Prostate gland (tissue), 2 donors: ENCODE measurements at places on chromosomes 1 and 21.

DNA sequence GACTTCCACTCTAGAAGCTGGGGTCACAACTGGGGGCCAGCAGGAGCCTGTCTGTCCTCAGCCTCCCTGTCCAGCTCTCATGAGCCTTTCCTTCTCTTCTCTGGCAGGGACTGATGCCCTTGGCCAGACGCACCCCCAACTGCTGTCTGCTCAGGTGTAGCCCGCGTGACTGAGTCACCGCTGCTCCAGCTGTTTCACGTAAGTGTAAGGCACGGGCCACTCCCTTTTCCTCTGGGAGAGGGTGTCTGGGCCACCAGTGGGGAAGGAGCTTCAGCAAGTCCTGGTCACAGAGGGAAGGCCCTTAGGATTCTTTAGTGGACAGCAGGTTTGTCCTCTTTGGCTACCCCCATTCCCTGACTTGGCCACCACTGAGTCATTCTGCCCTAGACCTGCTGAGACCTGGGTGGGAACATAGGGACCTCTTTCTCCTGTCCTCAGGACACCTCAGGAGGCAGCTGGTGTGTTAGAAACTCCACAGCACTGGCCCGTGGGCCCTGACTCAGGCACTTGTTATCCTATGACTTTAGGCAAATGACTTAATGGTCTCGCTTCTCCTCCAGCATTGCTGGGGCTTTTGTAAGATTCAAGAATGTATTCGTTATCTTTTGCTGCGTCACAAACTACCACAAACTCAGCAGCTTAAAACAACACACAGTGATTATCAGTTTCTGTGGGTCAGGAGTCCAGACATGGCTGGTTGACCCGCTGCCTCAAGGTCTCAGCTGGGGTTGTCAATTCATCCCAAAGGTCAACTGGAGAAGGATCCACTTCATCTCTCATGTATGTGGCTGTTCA lies 64.8 kb downstream of the FAM163A start:
- no peak for DNase-seq

DNA sequence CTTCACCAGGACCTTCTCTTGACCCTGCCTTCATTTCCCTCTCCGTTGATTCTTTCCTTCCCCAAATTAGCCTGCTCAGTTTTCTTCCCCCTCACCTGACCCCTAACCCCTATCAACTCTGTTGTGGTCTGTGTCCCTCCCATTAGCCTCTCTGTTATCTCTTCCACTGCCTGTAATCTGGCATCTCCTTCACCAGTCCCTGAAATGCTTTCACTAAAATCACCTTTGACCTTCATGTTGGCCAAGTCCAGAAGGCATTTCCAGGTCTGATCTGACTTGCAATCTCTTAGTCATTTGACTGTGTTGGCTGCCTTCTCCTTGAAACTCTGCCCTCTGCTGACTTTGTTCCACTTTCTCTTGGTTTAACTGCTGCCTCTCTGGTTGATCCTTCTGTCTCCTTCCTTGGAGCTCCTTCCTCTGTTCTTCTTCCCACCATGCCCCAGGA lies 28.2 kb downstream of the ATP8B2 start:
- no peak for DNase-seq

- DNase-seq, result no peak
Observed at GRCh38 chr1:110591956-110592355, 14.2 kb downstream of the KCNA2 start.

DNA sequence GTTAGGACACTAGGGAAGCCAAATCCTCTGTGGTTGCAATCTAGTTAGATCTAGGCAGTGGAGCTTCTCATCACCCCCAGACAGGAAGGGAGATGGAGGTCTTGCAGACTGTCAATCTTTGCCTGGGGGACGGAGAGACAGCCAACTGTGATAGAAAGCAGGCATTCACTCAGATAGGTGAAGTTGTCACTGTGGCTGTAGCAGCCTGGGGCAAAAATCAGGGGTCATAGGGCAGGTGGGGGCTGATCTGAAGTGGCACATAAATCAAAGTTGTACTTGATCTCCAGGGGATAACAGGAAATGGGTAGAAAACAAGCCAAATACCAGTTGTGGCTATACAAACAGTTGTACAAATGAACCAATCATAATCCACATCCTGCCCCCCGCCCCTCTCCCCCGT lies 620.9 kb upstream of the USP24 start:
- DNase-seq, result no peak

DNA sequence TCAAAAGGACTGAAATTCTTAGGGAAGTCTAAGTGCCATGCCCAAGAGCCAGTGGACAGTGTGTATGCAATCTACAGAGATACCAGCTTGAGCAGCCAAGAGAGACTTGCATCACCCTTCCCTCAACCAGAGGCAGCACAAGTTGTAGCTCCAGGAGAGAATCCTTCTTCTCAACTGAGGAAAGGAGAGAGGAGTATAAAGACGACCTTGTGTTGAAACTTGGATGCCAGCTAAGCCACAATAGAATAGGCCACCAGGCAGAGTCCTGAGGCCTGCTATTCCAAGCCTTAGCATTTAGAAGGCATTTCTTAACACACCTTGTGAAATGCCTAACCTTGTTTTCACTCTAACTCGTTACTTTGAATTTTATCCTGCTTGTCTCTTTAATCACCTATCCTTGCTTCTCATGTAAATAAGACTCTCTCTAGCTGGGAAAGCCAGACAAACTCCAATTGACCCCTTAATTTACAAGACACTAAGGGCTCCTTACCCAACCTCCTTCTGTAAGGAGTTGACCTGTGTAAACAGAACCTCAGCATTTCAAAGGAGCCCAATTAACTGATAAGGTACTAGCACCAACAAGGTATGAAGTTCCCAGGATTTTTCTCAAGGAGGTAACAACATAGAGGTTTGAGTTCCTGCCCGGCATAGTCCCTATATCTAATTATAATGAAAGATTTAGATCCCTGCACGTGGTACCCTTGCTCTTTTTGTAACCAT lies 738.8 kb downstream of the AMY1C start:
- DNase-seq, result no peak

DNA sequence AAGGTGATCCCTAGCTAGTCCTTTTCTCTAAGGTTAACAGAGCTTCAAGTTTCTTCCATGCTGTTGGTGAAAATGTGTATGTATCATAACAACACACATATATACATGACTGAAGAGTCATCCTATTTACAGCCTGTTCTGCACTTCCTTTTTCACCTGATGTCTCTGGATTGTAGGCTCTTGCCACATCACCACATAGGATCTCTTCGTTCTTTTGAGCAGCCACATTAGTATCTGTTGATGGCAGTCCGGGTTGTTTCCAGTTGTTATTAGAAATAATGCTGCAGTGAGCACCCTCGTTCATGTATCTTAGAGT lies 19.7 kb downstream of the MRPL37 start:
- no peak for DNase-seq

- DNase-seq, result no peak
Observed at GRCh38 chr1:202280595-202280994, 61.1 kb downstream of the UBE2T start.

DNA sequence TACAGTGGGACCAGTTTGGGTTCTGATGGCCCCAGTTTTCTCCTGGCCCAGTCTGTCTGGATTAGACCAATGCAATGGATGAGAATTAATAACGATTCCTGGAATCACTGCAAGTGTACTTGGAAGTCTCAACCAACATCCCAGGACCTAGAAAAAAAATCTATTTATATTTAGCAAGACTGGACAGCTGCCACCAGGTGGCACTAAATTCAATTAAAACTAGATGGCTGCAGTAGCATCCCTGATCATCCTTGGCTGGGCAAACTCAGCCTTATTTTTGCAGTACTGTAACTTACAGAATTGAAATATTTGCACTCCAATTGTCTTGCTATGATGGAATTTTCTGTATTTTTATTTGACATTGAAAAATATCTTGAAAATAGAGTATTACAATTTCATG lies 165.7 kb downstream of the NCAM2 start:
- DNase-seq, result peak; percentile 38

GRCh38 chr1:63912643-63913042 lies 138.8 kb downstream of the ROR1 start:
- no peak for DNase-seq

DNA sequence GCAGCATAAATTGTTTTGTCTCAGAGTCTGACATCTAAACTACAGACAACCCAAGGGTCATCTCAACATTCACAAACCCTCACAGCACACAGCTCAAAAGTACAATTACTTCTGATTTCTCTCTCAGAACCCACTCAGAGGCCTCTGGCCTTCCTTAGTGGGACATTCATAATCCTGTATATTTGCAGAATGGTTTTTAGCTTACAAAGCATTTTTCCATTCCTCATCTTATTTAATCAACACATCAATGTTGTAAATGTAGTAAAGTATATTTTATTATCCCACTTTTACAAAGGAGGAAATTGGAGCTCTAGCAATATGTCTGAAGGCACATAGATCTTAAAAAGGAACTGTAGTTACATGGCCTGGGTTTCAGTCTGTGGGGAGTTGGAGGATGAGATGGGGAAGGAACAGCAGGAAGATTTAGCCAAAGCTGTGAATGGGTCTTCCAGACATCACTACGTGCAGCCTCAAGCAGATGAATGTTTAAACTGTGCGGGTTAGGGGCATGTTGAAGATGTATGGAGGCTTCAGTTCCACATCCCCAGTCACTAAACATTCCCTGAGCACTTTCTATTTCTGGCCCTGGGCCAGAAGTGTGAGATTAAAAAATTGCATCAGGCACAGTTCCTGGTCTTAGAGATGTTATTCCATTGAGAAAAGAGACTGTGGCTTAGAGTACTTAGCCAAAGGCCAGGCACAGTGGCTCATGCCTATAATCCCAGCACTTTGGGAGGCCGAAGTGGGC lies 13.3 kb downstream of the AKNAD1 start:
- no peak for DNase-seq

- no peak for DNase-seq
Observed at GRCh38 chr1:176885751-176886150, 278.8 kb downstream of the ASTN1 start.

DNA sequence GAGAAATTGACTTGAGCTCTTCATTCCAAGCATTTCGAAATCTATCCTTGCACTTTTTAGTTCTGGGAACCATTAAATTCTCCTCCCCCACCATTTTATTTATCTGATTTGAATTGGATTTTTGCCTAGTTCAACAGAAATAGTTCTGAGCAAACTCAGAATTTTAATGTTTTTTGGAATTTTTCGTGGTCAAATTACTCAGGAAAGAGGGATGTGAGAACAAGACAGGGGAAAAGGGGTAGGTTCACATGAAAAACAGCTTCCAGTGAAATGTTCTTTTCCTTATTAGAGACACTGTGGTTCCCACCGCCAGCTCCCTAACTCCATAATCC lies 5.7 kb upstream of the ZNF697 start:
- no peak for DNase-seq

DNA sequence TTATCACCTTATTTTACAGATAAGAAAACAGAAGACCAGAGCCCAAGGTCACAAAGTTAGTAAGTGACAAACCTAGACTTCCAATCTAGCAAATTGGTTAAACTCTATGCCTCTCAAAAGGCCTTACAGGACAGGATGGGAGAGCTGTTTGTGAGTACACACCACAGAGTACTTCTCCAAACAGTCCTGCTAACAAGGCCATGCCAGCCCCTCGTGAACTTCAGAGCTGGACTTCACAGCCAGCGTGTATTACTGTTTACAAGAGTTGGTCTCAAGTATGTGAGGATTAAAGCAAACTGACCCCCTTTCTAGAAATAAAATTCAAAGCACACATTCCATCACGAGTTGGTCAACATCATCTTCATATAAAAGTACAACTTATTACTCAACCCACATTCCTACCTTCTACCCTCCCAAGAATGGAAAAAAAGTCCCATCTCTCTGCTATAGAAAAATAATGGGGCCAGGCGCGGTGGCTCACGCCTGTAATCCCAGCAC lies 19.8 kb upstream of the UBR4 start:
- DNase-seq, result peak; percentile 16

- no peak for DNase-seq
Observed at GRCh38 chr1:63679076-63679475, 85.9 kb downstream of the PGM1 start.

GRCh38 chr1:178472531-178472930 lies 24.2 kb downstream of the CLEC20A start:
- DNase-seq, result no peak

GRCh38 chr21:26123012-26123411 lies 47.6 kb downstream of the APP start:
- DNase-seq, result no peak

GRCh38 chr1:32816676-32817158 lies 441 bp downstream of the YARS1 start:
- DNase-seq, result no peak

DNA sequence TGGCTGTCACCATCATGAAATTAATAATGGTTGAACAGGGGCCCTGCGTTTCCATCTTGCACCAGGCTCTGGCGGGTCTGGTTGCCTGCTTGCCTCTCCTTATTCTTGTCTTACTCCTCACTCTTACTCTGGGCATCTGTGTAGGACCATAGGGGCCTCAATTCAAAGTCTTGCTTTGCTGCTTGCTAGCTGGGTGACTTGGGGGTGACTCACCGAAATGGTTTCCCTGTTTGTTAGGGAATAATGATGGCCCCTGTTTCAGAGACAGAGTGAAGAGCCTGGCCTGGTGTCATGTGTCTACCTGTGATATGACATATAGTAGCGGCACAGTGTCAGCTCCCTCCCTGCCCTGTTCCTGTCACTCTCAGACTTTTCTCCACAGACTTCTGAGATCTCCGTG lies 24.6 kb downstream of the KCNC4 start:
- no peak for DNase-seq

DNA sequence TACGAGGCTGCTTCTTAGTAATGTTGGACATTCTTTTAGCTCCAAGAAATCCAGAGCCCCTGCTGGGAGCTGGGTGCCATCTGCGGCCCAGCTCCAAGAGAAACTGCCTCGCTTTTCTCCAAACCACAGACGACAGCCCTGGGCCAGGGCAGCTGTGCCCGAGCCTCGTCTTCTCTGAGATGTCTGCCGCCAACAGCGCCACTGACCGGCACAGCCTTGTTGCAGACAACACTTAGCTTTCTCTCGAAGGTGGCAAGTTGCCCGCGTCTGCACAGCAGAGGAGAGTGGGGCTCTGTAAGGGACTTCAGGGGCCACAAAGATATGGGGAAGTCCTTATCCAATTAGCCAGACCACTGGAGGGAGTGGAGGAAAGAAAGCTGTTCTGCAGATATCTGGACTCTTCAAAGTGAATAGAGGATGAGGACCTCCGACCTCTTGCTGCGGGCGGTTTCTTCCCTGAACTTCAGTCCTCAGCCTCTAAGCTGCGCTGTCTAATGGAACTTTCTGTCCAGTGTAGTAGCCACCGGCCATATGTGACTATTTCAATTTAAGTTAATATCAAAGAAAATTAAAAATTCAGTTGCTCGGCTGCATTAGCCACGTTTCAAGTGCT lies 63.9 kb upstream of the DISP3 start:
- no peak for DNase-seq

GRCh38 chr1:161033751-161034150 lies 5.0 kb downstream of the TSTD1 start:
- no peak for DNase-seq
